ENCODE measurements at places on chromosomes 3 and 15.

DNA sequence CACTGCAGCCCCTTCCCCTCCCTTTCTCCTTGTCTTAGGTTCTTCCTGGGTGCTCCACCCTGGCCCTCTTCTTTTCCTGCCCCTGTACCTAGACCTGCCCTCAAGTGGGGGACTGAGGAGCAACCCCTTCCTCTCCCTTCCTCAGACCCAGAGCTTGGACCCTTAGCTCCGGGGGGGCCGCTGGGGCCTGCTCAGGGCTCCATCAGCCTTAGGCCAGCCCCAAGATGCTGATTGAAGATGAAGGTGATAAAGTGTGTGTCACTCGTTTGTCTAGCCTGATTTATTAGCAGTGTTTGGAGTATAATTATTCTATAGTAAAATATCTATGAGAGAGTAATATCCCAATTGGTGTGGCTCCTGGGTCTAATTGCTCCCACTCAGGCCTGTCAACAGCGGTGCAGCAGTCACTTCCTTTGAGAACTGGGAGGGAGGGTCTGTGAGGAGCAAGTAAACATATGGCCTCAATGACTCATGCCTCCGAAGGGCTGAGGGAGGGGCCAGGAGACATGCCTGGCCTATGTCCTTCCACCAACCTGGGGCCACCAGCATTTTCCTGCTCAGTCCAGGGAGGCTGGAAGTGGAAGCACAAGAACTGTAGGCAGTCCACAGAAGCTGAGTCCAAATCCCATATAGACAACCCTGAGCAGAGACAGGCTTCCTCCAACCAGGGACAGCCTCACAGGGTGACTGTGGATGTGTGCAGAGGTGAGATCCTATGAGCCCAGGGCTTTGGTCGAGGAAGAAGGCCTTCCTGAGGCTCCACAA lies 123.2 kb downstream of the DNAJB8 start:
- no peak for DNase-seq

GRCh38 chr3:70607469-70607868 lies 295.0 kb upstream of the MDFIC2 start:
- no peak for DNase-seq

DNA sequence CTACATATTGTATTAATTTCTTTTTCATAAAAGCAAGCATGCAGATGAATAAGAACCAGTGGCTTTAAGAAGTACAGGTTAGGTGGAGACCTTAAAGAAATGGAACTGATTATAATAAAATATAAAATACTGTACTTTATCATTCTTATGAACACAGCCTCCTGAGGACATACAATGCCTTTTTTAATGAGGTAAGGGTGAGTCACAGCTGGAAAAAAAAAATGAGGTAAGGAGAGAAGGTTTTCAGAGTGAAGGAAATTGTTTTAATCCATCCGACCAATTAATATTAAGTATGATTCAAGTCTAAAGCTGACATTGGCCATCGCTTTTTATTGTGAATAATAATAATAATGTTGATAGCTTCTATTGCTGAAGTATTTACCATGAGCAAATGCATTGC lies 170.3 kb upstream of the SOX2 start:
- no peak for DNase-seq

GRCh38 chr3:138187296-138188012 lies at the start of gene ARMC8:
Gene ARMC8, plus strand, starts transcription at chr3:138187301. Its CDS starts 254 bp downstream, at chr3:138187555.
- no peak for DNase-seq

- DNase-seq: peak; percentile 60
Observed at GRCh38 chr15:40857601-40858341, 13.9 kb downstream of the SPINT1 start.

DNA sequence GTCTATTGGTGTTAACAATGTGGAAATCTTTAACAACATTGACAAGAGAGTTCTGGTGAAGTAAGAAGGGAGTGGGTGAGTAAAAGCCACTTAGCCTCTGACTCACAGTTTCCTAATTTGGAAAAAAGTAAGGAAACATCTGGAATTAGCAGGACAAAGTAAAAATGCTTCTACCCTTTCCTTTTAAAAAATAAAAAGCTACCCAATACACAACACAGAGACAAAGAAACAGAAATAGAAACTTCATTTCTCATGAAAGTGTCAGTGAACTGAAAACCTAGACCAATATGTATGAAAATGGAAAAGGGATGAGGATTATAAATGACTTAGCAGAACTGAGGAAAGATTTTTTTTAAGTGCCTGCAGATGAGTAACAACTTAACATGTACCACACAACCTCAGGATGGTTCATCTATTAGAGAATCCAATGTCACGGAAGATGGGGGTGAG lies 65.4 kb downstream of the SSR3 start:
- no peak for DNase-seq

- no peak for DNase-seq
Observed at GRCh38 chr15:27342991-27343390, 372.0 kb downstream of the GABRG3 start.

DNA sequence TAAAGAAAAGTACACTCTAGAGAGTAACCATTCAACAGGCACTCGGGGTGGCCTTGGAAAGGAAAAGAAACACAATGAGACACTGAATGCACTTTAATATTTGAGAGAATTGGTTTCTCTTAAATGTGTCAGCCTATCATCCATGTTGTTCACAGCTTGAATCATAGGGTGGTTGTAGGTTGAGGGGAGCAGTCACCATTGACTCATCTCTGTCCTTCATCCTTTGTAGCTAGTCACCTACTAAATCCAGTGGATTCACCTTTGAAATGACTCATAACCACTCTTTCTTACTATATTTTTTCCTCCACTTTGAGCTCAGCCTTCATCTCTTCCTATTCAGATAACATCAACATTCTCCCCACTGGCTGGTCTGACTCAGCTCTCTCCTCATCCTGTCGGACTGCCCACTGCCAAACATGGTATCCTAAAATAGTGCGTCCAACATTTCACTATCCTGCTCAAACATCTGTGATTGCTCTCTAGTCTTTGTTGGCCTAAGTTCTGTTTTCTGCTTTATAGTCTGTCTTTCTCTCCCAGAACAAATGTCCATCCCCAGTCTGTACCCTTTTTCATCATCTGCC lies 182.7 kb upstream of the GADL1 start:
- no peak for DNase-seq

- DNase-seq: no peak
Observed at GRCh38 chr3:150653110-150653561, 50.0 kb downstream of the SELENOT start.

All from stimulated activated CD4-positive, alpha-beta T cell treated with anti-CD3 and anti-CD28 coated beads, Interleukin-15, amount 100 ng/mL, for 1 hour (primary cell).